ENCODE measurements at places on chromosomes 1 and 21. TPM values are rescaled to one million over a fixed set of nuclear protein-coding genes. Genes with fewer than 3 reads are reported as not detected.

PLCH2 gene
- 2.1 TPM for polyA plus RNA-seq

OR2AJ1 gene
- polyA plus RNA-seq, result not detected

PCBP3 gene
- polyA plus RNA-seq, result 1.6 TPM

TFF2 gene
- not detected for polyA plus RNA-seq

PGLYRP4 gene
- polyA plus RNA-seq, result 0.18 TPM

GSTM1 gene
- polyA plus RNA-seq, result 36.9 TPM

STUM gene
- polyA plus RNA-seq, result 0.09 TPM

TINAGL1 gene
- polyA plus RNA-seq, result 78.9 TPM

MATN1 gene
- 0.15 TPM for polyA plus RNA-seq

MFSD2A gene
- polyA plus RNA-seq, result 119 TPM

ZBTB21 gene
- 4.5 TPM for polyA plus RNA-seq

PDE9A gene
- 6.6 TPM for polyA plus RNA-seq

CNIH3 gene
- polyA plus RNA-seq, result 2.8 TPM

KIF21B gene
- polyA plus RNA-seq, result 5.3 TPM

CLCNKA gene
- 0.17 TPM for polyA plus RNA-seq

SPEN gene
- 23.5 TPM for polyA plus RNA-seq

MYCBP gene
- polyA plus RNA-seq, result 15.1 TPM

ADAMTS4 gene
- 7.2 TPM for polyA plus RNA-seq

GLRX2 gene
- 11.4 TPM for polyA plus RNA-seq

MXRA8 gene
- 38.5 TPM for polyA plus RNA-seq

FOXD2 gene
- polyA plus RNA-seq, result 0.16 TPM

DYRK1A gene
- 22.5 TPM for polyA plus RNA-seq

CHIT1 gene
- 4.9 TPM for polyA plus RNA-seq

NOTCH2 gene
- 6.8 TPM for polyA plus RNA-seq

MARK1 gene
- 1.5 TPM for polyA plus RNA-seq

SPRR1B gene
- 0.31 TPM for polyA plus RNA-seq

NBPF12 gene
- 6.9 TPM for polyA plus RNA-seq

Measured in lung (tissue), 17 donors.